Activated naive CD8-positive, alpha-beta T cell treated with anti-CD3 and anti-CD28 coated beads, Interleukin-2, amount 50 U/mL, for 16 hours (primary cell): ENCODE measurements at places on chromosomes 1 and 21.

DNA sequence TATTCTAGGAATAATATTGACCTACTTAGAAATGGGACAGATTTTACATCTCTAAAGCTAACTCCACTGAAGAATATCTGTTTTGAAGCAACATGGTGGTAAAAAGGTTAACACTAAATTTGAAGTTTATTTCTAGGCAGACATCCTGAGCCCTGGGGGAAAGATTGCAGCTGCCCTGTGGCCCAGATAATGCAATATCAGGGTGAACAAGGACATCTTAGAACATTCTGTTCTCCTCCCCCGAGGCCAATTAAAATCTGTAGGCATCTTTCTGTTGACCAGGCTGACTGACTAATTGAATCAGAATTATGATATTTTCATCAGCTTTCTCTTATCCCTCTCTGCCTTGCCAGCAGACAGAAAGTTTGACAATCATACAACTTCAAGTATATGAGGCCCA, 149.8 kb upstream of the DUSP10 start:
- no peak for DNase-seq

GRCh38 chr1:207058878-207059867, 6.1 kb downstream of the PFKFB2 start:
- DNase-seq = no peak

DNA sequence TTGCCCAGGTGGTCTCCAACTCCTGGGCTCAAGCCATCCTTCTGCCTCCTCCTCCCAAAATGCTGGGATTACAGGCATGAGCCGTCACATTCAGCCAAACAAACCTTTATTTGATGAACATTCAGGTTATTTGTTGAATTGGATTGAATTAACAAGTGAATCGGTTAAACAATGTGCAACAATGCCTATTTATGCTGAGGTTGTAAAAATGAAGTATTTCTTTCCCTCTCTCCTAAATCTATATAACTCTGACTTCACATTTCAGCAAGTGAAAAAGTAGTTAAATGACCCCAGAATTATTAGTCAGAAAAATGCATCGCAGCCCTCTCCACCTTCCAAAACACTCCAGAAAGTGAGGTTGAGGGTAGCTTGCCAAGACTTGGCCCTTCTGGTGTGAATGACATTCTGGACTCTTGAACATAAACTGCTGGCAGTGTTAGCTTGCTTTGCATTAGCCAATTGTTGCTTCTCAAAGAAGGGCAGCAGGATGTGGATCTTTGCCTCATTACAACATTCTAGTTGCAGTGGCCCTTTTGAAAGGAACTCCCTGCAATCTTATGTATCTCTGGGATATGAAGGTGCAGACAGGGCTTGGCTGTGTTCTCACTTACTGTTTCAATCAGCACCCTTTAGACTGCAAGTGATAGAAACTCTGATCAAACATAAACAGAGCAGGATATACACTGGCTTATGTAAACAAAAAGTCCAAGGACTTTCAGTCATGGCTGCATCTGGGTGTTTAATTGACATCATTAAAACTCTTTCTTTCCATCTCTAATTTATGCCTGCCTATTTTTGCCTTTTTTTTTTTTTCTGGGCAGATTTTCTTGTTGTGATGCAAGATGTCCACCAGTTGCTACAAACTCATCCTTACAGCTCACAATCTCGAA, 22.4 kb downstream of the EDN2 start:
- DNase-seq = no peak

- DNase-seq = no peak
These were observed 121.4 kb upstream of the GORAB start for GRCh38 chr1:170410401-170411166.

DNA sequence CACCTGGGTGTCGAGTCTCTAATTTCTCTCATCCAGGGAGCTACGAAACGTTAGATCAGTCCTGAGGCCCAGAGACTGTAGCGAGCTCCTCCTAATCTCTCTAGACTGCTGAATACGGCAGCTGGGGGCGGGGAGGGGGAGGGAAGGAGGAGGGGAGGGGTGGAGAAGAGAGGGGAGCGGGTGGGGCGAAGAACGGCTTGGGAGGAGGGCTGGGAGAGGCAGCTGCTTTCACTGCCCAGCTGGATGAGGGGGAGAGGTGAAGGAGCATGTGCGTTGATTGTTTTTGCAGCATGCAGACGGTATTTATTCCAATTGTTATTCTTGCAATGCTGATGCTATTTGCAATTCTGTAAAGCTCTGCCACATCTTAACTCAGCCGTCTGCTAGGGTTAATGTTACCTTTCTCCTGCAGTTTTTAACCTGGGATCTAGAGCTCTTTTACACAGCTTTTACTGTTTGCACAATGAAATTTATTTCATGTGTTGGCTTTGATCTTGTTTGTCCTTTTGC, 790 bp downstream of the DNAJC6 start:
- no peak for DNase-seq
